NCI-H2081 treated with DMSO at 0.1 percent for 48 hours (cell line): ENCODE measurements at places on chromosomes 1 and 21.

GRCh38 chr21:14858311-14858710 lies 206.5 kb downstream of the NRIP1 start:
- no peak for DNase-seq

- DNase-seq: no peak
These were observed 102.9 kb downstream of the VAV3 start for GRCh38 chr1:107862064-107862463.

GRCh38 chr1:150925080-150925479 lies 1.1 kb upstream of the SETDB1 start:
- no peak for DNase-seq

GRCh38 chr1:221940631-221941030 lies 198.7 kb upstream of the DUSP10 start:
- no peak for DNase-seq

- no peak for DNase-seq
These were observed 1.2 kb downstream of the MCOLN2 start for GRCh38 chr1:84995484-84996334.

- no peak for DNase-seq
These were observed 648.0 kb upstream of the PLXNA2 start for GRCh38 chr1:208892147-208892546.

GRCh38 chr21:35207322-35207721 lies 158.2 kb upstream of the RUNX1 start:
- no peak for DNase-seq
